ENCODE measurements at places on chromosomes 5 and 9.

DNA sequence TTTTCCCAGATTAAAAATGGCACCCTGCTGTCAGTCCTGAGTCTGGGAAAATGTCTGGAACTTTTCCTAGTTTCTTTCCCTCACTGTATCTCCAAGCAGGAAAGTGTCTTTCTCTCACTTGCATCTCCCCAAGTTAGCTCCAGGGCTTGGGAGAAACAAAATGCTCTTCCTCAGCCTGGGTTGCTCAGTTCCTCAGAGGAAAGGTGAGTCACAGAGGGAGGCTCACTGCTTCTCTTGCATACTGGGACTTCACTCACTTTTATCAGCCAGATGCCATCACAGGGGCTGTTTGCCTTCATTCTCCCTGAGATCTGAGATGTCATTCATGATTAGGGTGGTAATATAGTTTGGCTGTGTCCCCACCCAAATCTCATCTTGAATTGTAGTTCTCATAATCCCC, 519.9 kb downstream of the SEMA5A start:
- no peak for DNase-seq

DNA sequence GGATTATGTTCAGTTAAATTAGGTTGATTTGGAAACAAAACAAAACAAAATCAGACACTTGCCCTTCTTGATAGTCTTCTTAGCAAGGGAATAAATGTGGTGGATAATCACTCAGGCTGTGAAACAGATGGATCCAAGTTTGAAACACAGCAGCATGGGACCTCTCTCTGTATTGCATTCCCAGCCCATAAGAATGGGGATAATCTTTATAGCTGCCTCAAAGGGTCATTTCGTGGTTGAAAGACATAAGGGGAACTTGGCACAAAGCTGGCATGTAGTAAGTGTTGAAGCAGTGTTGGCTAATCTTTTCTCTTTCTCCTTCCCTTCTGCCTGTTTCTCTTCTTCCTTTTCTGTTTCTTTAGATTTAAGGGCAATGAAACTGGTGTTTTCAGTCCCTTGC, 333.9 kb upstream of the TLE4 start:
- DNase-seq = no peak

DNA sequence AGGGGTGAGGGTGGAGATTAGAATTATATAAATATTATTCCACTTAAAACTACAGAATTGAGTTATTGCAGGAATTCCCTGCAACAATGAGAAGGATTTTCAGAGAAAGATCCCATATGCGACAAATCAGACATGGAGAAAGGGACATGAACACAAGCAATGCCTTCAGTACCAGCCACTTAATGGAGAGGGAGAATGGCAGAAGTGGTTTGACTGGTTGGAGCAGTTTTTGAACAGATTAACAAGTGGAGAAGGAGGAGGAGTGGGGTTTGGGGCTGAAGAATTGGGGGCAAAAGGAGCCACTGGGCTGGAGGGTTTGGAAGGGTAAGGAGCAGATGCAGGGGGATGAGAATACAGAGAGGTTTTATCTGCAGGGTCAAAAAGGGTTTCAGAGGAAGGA, 620.9 kb upstream of the PTPRD start:
- no peak for DNase-seq

DNA sequence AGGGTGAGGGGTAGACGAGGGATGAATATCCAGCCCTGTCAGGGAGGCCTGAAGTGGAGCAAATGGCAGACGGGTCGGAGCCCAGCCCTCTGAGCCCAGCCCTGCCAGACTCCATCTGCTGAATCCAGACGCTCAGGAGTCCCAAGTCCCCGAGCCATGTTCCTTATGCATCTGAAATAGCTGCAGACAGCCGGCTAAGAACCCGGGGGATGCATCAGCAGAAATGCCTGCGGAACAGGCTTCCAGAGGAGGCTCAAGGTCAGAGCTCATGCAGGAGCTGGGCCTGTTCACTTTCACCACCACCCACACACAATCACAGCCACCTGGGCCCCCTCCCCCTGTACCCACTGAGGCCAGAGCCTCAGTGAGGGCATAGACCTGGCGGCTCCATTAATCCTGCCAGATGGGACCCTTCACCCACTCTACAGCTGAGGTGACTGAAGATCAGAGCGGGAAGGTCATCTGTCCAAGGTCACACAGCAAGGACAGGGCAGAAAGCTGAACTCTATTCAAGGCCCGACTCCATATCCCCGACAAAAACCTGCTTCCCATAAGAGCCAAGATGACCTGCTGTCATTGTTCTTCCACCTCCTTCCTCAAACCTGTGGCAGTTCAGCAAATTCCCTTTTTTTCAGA, 24.4 kb upstream of the AKNA start:
- no peak for DNase-seq

GRCh38 chr5:171521219-171521633, 101.8 kb downstream of the FGF18 start:
- DNase-seq = peak; percentile 67

DNA sequence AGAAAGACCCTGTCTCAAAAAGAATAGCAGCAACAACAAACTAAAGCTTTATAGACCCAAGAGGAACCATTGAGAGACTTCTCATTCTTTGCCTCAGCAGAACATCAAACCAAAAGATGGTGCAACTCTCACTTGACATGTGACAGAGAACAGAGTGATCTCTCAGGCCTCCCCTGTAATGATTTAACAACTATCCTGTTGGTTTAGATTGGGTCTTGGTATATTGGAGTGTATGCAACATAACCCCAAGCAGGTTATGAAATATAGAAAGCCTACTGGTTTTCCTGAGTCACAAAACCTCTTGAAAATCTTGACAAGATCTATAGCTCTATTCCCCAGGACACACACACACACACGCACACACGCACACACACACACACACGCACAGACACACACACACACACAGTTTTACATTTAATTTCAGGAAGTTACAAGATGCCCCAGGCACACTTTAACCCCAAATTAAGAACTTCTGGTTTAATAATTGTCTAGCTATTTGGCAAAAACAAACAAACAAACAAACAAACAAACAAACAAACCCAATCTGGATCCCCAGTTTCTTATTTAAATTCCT, 6.5 kb upstream of the FGF1 start:
- DNase-seq = no peak

DNA sequence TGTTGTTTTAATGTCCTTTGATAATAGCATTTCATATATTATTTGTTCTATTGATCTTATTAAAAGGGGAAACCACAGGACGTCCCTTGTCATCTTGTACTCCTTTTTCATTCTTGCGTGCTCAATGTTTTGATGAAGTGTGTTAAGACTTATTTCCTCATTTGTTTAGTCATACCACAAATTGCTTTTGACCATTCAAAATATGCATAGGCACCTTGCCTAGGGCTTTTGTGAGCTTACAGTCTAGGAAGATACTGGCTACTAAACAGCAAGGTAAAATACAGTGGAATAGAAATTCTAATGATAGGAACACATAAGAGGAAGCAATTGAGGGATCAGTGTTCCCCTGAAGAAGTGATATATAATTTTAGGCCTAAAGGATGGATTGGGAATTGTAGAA, 190.3 kb downstream of the WDR70 start:
- no peak for DNase-seq

DNA sequence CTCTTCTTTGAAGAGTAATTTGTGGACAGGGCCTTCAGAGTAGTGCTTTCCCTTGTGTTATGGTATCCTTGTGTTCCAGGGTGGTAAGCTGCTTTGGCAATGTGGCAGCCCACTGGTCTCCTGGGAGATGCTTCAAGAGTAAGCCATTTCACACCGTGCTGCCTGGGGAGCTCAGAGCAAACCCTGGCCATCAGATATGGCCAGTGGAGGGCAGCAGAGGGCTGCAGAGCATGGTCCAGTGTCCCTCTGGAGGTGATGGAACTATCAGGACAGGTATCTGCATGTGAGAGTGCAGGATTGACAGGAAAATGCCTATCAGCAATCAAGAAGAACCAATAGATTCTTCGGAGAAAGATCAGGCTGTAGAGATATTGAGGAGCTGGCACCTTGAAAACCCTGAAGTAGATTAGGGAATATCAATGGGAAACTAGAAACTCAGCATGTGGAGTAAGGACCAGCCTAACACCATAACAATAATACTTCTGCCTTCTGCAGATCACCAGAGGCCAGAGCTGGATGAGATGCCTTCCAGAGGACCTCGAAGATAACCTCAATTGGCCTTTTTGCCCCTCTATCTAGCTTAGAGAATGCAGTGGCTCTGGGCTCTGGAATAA, 90.8 kb downstream of the PLPPR1 start:
- no peak for DNase-seq

DNA sequence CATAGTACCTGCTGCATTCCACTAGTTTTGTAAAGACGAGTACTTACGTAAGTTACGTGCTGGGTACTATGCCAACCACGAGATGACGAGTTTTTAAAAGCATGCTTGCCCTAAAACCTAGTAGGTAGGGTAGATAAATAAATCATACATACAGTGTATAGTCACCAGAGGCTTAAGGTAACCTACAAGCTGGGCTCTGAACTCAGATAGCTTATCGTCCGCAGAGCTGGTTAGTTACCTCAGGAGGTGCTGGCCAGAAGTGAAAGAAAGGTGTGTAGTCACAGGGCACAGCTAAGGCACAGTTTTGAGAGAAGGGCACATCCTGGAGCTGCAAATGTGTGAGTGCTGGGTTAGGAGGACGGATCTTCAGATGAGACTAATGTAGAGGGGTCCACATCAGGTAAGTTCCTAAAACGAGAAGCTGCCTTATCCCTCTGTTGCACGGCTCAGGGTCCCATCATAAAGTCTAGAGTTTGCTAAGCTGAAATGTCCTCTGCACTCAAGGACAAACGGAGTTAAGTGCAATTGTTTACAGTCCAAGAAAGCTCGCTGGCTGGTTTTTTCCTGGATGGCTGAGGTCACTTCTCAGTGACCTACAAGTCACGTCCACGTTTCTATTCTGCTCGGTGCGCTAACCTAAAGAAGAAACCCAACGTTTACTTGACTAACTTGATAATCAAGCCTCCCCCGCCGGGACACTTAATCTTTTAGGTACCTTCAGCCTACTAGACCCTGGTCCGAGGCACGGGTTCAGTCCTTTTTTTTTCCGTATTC, 1.1 kb upstream of the SNX24 start:
- no peak for DNase-seq

DNA sequence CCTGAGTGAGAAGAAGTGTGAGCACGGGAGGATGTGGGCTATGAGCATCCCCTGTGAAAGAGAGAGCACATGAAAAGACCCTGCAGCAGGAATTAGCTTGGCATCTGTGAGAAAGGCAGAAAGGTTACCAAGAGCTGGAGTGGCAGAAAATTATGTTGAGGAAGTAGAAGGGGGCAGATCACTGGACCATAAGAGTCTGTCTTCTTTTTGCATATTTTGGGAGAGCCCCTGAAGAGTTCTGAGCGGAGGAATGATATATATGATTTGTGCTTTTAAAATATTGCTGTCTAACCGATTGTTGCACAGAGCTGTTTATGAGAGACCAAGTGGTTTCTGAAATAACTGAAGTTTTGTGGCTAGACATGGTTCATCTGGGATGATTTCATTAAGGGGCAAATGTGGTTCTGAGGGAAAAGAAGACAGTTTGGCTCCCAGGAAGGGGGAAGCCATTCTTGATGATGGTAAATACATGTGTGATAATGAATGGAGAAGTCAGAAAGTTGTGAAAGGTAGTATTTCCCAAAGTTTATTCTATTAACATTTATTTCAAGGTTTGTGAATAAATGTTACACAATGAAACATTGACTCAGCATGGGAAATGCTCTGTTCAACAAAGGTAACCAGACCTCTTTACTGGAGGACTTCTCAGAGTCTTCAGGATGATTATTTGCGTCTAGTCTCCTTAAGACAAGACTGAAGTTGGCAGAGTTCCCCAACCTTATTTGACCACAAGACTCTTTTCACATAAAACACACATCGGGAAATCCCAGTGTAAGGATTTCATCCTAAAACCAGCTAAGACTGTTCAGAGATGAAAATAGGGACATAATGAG, 31.5 kb upstream of the ADRB2 start:
- DNase-seq = no peak

- DNase-seq = no peak
Measured at GRCh38 chr9:625613-626012, 215.9 kb upstream of the DMRT1 start.

DNA sequence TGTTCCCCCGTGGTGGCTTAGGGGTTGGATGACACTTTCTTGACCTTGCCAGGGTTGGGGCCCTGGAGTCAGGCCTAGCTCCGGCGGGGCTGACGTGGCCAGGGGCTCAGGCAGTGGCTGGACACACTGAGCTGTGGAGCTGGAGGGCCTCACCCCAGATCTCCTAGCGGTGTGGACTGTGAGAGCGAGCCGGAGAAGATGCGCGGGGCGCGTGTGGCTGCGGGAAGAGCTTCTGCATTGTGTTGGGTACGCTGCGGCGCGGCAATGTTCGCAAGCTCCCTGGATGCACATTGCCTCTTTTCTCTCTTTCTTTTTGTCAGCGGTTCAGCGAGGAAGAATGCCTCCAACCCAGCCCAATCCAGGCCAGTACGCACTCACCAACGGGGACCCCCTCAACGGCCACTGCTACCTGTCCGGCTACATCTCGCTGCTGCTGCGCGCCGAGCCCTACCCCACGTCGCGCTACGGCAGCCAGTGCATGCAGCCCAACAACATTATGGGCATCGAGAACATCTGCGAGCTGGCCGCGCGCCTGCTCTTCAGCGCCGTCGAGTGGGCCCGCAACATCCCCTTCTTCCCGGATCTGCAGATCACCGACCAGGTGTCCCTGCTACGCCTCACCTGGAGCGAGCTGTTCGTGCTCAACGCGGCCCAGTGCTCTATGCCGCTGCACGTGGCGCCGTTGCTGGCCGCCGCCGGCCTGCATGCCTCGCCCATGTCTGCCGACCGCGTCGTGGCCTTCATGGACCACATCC, 4.8 kb downstream of the NR2F1 start:
- no peak for DNase-seq

DNA sequence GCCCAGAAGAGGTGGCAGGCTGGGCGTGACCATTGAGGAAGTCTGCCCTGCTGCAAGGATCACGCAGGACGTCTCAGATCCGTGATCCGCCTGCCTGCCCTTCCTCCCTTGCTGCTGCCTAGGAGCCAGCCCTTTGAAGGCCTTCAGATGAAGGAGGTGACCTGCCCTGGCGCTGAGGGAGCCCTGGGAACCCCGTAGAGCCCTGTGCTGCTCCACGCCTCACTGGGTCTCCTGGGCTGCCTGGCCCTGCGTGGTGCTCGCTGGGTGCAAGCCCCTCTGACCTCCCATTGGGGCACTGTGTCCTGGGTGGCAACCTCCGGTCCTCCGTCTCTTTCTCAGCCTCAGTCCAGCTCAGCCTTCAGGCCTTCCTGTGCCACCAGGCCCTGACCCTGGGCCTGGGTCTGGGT, 295.3 kb upstream of the IRX4 start:
- no peak for DNase-seq

DNA sequence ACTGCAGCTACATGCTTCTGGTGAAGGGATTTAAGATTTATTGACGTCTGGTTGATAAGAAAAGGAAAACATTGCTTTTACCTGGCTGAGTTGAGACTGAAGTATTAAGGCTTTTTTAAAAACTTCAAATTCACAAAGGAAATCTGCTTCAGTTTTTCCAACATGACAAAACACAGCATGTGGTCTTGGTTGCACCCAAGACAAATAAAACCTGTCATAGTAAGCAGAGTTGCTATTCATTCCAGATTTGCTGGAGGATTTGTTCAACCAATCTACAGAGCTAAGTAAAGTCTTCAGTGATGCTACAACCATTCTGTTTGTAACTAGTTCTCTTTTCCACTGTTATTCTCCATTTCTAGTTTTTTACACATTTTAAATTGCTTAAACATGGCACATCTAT, 11.3 kb downstream of the C5orf63 start:
- DNase-seq = no peak

- no peak for DNase-seq
Measured at GRCh38 chr5:126769703-126770102, 7.2 kb upstream of the LMNB1 start.

- DNase-seq = no peak
Measured at GRCh38 chr5:61416010-61416409, 84.0 kb downstream of the ZSWIM6 start.

Data from tibial artery (tissue), 4 donors.